ENCODE measurements at places on chromosomes 13 and 19.
A peak's percentile ranks its signal among the peaks of the same experiment; 100 is the strongest.

GRCh38 chr19:13056052-13056660, 46.5 kb downstream of the LYL1 start:
- H3K36me3 ChIP-seq, result no peaks in the 10 kb centered on the region
- H3K4me3 ChIP-seq, result peak overlapping the region; percentile 63
- peak; percentile 62 for DNase-seq
- H3K27me3 ChIP-seq, result peaks cover 100% of the 10 kb centered on the region
- H3K27ac ChIP-seq, result no peak overlapping the region
- peaks cover 62% of the 10 kb centered on the region for H3K4me1 ChIP-seq

- H3K27ac ChIP-seq, result no peak overlapping the region
- peaks cover 70% of the 10 kb centered on the region for H3K36me3 ChIP-seq
- H3K4me3 ChIP-seq, result no peak overlapping the region
- H3K27me3 ChIP-seq, result no peaks in the 10 kb centered on the region
- no peaks in the 10 kb centered on the region for H3K4me1 ChIP-seq
These were observed 14.8 kb downstream of the SMIM7 start for GRCh38 chr19:16645140-16645539.

DNA sequence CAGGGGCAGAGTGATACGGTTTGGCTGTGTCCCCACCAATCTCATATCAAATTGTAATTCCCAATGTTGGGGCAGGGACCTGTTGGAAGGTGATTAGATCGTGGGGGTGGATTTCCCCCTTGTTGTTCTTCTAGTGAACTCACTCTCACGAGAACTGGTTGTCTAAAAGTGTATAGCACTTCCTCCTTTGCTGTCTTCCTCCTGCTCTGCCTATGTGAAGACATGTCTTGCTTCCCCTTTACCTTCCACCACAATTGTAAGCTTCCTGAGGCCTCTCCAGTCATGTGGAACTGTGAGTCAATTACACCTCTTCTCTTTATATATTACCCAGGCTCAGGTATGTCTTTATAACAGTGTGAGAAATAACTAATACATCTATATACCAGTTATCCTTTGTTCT, 706.4 kb upstream of the KLHL1 start:
- peaks cover under 1% of the 10 kb centered on the region for H3K36me3 ChIP-seq
- no peaks in the 10 kb centered on the region for H3K27me3 ChIP-seq
- H3K4me1 ChIP-seq, result peaks cover 29% of the 10 kb centered on the region
- no peak for DNase-seq

- H3K36me3 ChIP-seq, result no peaks in the 10 kb centered on the region
- no peak overlapping the region for H3K27ac ChIP-seq
- peaks cover 9% of the 10 kb centered on the region for H3K27me3 ChIP-seq
- no peak overlapping the region for H3K4me3 ChIP-seq
These were observed 15.0 kb upstream of the CLN5 start for GRCh38 chr13:76976929-76977328.

DNA sequence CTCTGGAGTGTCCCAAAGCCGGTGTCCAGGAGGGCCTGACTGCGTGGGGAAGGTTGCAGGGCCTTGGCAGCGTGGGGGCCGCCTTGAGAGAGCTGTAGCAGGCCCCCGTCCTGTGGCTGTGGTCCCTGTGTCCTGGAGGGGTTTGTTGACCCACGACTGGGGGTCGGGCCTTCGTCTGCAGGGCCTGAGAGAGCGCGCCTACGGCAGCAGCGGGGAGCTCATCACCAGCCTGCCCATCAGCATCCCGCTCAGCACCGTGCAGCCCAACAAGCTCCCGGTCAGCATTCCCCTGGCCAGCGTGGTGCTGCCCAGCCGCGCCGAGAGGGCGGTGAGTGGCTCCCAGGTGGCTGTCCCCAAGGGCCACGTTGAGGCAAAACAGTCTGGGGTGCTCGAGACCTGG, 18.5 kb downstream of the PLEKHJ1 start:
- no peaks in the 10 kb centered on the region for H3K4me1 ChIP-seq
- H3K4me3 ChIP-seq, result no peak overlapping the region
- DNase-seq, result no peak
- H3K27ac ChIP-seq, result no peak overlapping the region
- H3K36me3 ChIP-seq, result peaks cover 26% of the 10 kb centered on the region
- no peaks in the 10 kb centered on the region for H3K27me3 ChIP-seq

GRCh38 chr19:46454244-46454643, 17.1 kb downstream of the PNMA8A start:
- H3K27ac ChIP-seq, result no peak overlapping the region
- peaks cover 7% of the 10 kb centered on the region for H3K27me3 ChIP-seq
- H3K4me3 ChIP-seq, result no peak overlapping the region

- peak; percentile 83 for DNase-seq
- no peak overlapping the region for H3K27ac ChIP-seq
- no peaks in the 10 kb centered on the region for H3K36me3 ChIP-seq
- H3K27me3 ChIP-seq, result peaks cover 72% of the 10 kb centered on the region
- peak overlapping the region; percentile 66 for H3K4me3 ChIP-seq
These were observed 5.7 kb downstream of the SOX1 start for GRCh38 chr13:112072534-112073244.

DNA sequence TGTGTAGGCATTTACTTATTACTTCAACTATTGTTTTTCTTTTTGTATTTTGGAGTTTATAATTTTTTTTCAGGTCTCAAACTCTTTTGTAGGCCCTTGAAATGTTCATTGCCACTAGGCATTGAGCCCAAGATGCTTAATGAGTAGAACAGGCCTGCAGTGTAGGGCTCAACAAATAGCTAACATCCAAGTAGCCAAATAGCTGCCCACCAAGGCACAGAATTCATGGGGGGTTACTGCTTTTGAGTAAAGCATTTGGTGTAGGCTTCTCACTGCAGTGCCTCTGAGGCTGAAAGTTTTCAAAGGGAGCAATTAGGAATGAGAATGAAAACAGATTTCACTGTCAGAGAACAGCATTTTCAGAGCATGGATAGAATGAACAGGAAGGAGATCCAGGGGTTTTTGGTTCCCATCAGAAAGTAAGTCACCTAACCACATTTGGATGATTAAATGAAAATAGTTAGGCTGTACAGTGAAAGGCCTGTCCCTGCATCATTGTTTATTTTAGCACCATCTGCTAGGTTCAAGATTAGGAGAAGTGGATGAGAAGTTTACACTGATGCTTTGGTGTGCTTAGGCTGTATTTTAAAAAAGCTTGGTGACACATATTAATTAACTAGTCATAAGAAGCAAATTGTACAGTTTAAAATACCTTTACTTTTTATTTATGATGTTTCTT, 61.0 kb downstream of the EDNRB start:
- H3K27me3 ChIP-seq, result no peaks in the 10 kb centered on the region
- no peaks in the 10 kb centered on the region for H3K36me3 ChIP-seq
- H3K27ac ChIP-seq, result peak overlapping the region; percentile 85
- H3K4me3 ChIP-seq, result no peak overlapping the region

GRCh38 chr19:40827386-40828247, 22.6 kb downstream of the CYP2A6 start:
- H3K27ac ChIP-seq, result no peak overlapping the region
- H3K27me3 ChIP-seq, result peaks cover 5% of the 10 kb centered on the region
- no peak for DNase-seq
- H3K4me1 ChIP-seq, result 0 out of 2 replicates have a peak, but pooled peaks cover 3% of the 10 kb centered on the region
- no peak overlapping the region for H3K4me3 ChIP-seq

GRCh38 chr13:53501387-53501786, 472.8 kb downstream of the OLFM4 start:
- H3K27ac ChIP-seq, result no peak overlapping the region
- no peak for DNase-seq
- no peaks in the 10 kb centered on the region for H3K27me3 ChIP-seq
- peaks cover 2% of the 10 kb centered on the region for H3K4me1 ChIP-seq
- H3K36me3 ChIP-seq, result no peaks in the 10 kb centered on the region

Measured in WTC11 (cell line).